ENCODE measurements at places on chromosomes 13 and 19.

DNA sequence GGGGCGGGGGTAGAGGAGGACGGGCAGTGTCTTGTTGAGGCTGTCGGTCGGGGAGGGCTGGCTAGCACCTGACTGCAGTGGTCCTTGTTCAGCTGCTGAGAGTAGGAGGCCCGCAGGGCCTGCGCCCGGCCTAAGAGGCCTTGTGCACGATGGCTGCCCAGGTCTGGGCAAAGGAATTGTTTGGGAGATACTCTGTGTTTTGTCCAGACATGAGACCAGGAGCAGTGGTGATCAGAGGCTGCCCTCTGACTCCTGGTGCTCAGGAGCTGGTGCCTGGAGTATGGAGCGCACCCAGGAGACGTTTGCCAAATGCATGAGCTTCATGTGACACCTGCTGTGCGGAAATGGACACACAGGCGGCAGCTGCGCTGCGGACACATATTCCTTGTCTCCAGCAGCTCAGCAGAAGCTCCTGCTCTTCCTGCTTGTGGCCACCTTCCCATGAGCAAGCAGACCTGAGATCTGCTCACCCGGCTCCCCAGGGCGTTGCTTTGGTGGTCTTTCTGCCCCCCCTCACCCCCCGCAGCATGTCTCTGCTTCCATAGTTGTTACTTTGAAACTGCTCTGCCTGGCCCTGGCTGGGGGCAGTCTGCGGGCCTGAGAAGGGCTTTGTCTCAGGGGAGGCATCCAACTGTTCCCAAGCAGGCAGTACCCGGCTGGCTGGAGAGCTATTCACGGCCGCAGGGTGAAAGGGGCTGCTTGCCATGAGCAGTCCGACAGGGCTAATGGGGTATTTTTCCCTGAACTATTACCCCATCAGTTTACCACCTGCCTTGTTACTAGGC lies 163.9 kb downstream of the TEX29 start:
- DNase-seq: no peak

- DNase-seq: no peak
These were observed 191.8 kb downstream of the GGACT start for GRCh38 chr13:100396776-100397175.

GRCh38 chr19:39768786-39769185 lies 9.9 kb upstream of the LEUTX start:
- no peak for DNase-seq

- peak; percentile 3 for DNase-seq
These were observed 509 bp downstream of the TPP2 start for GRCh38 chr13:102597029-102597961.

DNA sequence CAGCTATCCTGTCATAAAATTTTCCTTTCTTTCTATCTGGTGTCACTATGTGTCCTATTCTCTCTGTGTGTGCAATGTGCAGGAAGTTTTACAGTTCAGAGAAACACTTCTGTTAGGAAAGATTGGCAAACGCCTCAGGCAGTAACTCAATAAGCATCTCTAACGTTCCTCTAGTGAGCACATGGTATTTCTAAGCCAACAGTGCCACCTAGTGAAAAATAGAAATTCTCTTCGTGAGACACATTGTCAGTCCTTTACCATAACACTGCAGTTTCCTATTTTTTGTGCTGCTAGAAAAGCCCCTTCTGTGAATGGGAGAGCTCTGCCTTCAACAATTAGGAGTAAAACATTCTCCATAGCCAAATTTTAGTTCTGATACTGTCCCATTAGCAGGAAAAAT lies 50.7 kb downstream of the ZNF723 start:
- DNase-seq: no peak

DNA sequence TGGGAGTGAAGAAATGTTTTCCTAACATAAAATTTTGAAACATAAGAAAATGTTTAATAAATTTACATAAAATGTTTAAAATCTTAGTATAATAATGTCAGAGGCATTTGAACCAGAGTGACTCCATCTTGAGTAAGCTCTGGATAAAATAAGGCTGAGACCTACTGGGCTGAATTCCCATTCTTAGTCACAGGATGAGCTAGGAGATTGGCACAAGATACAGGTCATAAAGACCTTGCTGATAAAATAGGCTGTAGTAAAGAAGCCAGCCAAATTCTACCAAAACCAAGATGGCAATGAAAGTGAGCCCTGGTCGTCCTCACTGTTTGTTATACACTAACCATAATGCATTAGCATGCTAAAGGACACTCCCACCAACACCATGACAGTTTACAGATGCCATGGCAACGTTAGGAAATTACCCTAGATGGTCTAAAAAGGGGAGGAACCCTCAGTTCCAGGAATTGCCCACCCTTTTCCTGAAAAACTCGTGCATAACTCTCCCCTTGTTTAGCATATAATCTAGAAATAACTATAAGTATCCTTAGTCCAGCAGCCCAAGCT lies 1184.0 kb downstream of the UQCRFS1 start:
- no peak for DNase-seq

GRCh38 chr13:51397262-51397941 lies 55.4 kb downstream of the INTS6 start:
- DNase-seq: no peak

DNA sequence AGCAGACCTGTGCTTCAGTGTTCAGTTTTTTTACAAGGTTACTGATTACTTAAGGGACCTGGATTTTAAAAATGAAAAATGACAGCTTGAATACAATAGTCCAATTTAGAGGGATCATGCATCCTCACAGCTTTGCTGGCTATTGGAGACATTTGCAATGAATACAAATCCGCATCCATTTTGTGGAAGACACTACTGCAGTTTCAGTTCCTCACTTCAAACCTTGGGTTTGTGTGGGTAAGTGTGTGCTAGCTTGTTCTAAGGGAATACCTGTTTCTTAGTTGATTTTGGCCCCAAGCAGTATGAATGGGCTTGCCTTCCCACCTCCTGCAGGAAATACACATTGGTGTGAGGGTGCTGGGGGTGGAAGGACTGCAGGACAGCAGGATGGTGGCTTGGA lies 222.4 kb downstream of the OLFM4 start:
- DNase-seq: no peak

GRCh38 chr19:9054765-9055164 lies 32.1 kb upstream of the OR1M1 start:
- DNase-seq: no peak

DNA sequence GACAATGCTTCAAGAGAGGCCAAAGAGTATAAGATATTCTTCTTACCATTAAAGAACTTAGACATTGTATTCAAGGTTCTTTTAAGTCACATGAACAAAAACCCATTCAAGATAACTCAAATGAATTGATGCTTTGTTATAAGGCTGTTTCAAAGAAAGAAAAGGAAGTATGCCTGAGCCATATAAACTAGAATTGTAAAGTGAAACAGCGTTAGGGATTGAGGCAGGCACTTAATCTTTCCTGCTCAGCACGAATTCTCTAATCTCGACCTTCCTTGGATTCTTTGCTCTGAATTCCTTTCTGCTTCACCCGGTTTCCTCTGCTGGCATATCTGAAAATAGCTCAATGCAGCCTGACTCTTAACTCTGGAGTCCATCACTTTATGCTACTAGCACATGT lies 595.4 kb downstream of the DIAPH3 start:
- no peak for DNase-seq

DNA sequence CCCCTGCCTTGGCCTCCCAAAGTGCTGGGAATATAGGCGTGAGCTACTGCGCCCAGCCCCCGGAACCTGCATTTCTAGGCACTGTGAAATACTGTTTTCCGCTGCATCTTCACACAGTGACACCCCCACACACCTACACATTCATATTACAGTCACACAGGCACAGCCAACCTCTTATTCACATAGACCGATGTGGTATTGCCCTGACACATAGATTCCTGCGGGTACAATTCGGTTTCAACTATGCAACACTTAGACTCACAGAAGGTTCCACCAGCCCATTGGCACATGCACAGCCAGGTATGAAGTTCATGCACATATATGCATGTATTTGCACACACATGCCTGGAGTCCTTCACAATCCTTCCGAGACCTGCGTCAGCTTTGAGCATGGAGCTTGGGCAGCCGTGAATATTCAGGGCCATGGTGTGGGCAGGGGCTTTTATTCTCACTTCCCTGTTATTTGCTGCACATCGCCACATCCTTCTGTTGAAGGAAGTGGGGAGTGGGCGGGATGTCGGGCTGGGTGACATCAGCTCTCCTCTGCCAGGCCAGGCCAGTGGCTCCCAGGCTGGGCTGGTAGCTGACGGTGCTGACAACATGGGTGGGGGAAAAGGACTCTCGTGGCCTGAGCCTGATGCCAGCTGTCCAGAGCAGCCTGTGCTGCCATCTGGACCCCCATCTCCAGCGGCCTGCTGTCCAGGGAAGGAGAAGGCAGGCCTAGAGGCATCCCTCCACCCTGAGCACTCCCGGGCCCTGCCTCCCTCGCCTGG lies 5.4 kb upstream of the CDC37 start:
- DNase-seq: peak; percentile 45

GRCh38 chr19:46542428-46543230 lies 47.0 kb upstream of the PNMA8B start:
- peak; percentile 68 for DNase-seq

GRCh38 chr13:57286511-57287098 lies 119.6 kb downstream of the PRR20E start:
- DNase-seq: no peak
